ENCODE measurements at places on chromosomes 7 and 10.
A peak's percentile ranks its signal among the peaks of the same experiment; 100 is the strongest.

DNA sequence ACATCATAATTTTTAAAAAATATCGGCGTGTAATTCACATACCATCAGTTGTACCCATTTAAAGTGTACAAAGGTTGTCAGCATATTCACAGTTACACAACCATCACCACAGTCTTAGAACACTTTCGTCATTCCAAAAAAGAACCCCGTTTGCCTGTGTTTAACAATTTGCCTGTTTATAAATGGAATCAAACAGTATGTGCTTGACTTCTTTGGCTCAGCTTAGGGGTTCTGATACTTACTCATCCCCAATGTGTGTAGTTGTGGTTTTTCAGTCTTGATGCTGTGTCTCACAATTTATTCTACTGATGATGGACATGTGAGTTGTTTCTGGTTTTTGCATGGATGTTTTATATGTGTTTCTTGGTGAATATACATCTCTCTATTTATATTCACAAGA, 50.0 kb downstream of the PRPF18 start:
- no peak for DNase-seq

- no peak for DNase-seq
Measured at GRCh38 chr10:11224792-11225416, 207.2 kb downstream of the CELF2 start.

GRCh38 chr7:39594988-39595620, 28.3 kb upstream of the RALA start:
- DNase-seq = no peak

DNA sequence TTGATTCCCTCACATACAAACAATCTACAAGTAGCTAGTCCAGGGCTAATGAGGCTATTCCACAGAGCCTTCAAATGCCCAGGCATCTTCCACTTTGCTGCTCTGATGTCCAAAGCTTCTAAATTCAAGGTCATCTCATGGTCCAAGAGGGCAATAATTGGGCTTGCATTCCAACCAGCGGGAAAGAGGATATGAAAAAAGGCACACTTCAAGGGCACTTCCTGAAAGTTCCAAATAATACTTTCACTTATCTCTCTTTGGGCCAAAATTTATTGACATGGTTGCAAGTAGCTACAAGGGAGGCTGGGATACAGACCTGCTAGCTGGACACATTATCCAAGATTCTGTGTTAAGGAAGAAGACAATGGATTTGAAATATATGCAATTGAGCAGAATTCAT, 25.2 kb upstream of the APBB1IP start:
- no peak for DNase-seq

DNA sequence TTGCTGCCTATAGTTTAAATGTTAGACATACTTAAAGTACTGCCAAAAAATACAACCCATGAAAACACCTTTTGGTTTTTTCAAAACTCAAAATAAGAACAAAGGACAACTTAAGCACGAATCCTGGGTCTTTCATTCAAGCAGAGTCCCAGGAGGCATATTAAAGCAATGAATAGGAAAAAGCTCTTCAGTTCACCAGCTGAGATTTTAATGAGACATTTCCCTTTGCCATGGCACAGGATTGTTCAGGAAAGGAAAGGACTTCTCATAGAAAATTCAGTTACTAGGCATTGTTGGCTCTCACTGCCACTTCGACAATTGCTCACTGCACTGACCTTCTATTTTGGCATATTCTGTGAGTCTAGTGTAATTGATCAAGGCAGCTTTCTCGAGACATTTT, 133.5 kb upstream of the FEZF1 start:
- DNase-seq = peak; percentile 64

DNA sequence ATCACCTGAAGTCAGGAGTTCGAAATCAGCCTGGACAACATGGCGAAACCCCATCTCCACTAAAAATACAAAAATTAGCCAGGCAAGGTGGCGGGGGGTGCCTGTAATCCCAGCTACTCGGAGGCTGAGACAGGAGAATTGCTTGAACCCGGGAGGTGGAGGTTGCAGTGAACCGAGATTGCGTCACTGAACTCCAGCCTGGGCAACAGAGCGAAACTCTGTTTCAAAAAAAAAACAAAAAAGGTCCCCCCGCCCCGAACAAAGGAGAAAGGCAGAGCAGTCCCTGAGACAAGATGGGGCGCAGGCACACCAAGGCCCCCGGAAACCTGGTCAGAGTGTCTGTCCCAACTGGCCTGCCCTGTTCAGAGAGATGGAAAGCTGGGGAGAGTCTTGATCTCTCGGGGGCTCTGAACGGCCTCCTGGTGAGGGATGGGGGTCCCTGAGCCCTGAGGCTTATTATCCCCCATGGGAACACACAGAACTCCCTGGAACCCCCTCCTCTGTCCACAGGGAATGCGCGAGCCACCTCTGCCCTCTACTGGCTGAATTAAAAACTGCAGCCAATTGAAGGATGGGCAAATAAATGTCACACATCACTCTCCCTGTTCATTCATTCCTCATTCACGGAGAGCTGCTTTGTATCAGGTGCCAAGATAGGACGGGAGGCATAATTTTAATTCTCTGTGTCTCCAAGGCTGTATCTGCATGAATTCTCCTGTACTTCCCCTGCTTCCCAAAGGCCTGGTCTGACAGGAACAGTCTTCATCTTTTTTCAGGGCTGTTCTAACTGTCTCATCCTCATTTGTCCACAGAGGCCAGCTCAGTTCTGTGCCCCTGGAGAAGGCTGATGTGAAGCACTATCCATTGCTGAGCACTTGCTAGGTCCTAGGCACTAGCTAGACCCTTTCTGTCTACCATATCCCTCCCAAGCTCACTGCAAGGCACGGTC, 28.9 kb downstream of the MAT1A start:
- peak; percentile 13 for DNase-seq

DNA sequence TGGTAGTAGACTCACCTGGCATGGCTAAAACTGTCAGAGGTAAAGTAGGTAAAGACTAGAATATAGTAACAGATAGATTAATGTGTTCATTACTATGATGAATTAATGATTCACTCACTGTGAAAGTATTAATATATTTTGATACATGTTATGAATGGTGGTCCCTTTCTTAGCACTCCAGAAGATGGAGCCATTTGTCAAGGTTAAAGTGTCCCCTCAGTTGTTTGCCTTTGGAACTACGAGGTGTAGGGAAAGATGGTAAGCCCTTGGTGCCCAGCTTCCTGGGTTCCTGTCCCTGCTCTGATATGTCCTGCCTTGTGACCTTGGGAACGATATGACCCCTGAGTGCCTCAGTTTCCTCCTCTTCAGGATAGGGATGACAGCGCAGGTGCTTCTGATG, 49.4 kb downstream of the HTRA1 start:
- no peak for DNase-seq

- no peak for DNase-seq
Measured at GRCh38 chr7:29496355-29497020, 67.1 kb upstream of the PRR15 start.

DNA sequence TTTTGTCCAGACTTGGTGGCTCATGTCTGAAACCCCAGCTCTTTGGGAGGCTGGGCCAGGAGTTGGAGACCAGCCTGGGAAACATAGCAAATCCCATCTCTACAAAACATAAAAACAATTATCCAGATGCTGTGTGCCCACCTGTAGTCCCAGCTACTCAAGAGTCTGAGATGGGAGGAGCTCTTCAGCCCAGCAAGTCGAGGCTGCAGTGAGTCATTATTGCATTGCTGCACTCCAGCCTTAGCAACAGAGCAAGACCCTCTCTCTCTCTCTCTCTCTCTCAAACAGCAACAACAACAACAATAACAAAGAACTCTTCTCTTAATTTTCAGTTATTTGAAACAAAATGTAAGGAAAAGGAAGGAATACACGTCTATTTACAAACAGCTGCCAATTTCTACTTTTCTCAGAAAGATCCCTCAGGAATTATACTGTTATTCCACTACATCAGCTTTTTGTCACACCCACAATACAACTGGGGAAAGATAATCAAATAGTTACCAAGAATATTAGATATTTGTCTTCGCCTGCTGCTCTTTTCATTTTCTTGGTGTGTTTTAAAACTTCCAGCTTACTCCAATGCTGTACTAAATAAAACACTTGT, 5.1 kb upstream of the TSPAN12 start:
- DNase-seq = no peak

All from COLO829 (cell line).